Memory B cell (primary cell): ENCODE measurements at places on chromosomes 11 and 22.

- peak; percentile 46 for DNase-seq
Measured at GRCh38 chr11:2892215-2892966, 6.8 kb upstream of the CDKN1C start.

DNA sequence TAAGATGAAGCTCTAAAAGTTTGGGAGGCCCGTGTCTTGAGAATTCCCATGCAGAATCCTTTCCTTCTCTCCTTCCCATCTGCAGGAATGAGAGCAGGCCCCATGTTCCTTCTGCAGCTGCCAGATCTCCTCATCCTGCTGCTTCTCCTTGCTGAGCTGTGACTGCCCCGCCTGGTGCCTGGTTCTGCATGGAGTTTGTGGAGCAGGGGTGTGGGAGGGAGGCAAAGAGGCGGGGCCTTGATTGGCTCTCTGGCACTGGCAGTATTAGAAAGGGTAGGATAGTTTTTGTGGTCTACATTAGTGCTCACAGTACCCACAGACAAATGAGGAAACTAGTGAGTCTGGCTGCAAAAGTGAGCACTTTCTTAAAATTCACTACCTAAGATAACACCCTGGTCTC lies 91.1 kb upstream of the CLPB start:
- DNase-seq = no peak

DNA sequence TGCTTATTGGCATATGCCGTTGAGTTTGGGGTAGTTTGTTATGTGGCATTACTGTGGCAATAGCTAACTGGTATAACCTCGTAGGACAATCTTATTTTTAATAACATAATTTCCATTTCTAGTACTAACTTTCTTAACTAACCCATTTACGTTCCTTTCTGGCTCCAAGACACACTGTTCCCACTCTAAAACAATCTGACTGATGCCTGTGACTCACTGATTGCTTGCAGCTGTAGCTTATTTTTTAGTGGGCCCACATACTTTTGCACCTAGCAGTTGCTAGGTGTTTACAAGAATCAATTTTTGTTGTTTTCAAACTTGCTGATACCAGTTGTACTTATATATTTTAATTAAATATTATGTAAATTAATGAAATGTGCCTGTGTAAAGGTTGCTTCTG lies 52.2 kb downstream of the FAT3 start:
- no peak for DNase-seq

DNA sequence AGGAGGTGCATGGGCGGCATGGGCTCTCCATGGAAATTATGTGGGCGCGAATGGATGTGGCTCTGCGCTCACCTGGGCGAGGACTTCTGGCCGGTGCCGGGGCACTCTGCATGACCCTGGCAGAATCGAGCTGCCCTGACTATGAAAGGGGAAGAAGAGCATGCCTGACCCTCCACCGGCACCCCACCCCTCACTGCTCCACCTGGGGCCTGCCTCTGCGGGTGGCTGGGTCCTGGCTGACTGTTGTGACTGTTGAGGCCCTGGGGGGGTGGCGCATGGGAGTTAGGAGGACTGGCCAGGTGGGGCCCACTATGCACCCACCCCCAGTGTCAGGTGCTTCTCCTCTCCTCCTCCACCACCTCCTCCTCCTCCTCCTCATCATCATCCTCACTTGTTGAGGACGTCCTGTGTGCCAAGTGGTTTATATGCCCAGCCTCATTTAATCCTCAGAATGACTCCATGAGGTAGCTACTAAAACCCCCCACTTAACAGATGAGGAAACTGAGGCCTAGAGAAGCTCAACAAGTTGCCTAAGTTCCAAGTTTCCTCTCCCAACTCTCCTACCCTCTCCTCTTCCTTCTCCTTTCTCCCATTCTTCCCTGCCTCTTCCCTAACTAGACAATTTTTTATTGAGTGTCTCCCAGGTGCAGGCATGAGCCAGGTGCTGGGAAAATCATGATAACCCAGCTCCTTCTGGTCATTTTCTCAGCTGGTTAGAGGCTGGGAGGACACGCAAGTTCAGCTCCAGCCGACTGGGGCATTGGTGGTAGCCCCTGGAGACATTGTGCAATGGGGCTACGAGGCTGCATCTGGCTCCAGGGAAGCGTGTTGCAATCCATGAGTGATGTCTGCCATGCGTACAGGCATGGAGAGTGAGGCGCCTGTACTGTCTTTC lies 2.3 kb downstream of the MYEOV start:
- no peak for DNase-seq

GRCh38 chr11:128865490-128865889 lies 1.6 kb downstream of the KCNJ1 start:
- no peak for DNase-seq

DNA sequence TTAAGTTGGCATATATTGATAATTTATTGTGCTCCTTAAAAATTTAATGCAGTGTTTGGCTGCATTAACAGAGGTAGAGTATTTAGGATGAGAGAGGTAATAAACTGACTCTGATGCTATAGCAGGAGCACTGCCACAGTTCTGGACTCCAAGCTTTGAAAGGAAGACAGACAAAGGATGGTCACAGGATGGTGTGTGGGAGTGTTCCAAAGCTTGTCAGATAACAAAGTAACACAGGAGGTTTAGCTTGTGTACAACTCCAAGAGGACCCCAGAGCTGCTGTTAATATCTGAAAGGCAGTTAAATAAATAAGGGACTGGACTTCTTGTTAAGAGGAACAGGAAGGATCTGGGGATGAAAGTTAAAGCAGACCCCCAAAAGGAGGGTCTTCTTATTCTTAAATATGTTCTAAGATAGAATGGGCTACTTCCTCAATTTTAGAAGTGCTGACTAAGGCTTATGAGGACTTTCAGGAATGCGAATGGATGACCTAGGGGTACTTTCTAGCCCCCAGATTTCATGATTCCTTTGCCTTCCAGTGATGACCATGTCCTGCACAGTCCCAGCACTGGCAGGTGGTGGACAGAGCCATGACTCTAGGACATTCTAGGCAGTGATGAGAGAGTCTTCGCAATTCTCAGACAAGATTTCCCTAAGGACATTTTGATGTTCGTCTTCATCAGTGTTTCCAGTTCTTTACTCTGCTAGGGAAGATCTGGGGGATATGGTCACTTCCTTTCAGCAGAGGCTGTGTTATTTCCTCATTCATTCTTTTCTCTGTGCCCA lies 149.1 kb upstream of the RASSF10 start:
- no peak for DNase-seq

DNA sequence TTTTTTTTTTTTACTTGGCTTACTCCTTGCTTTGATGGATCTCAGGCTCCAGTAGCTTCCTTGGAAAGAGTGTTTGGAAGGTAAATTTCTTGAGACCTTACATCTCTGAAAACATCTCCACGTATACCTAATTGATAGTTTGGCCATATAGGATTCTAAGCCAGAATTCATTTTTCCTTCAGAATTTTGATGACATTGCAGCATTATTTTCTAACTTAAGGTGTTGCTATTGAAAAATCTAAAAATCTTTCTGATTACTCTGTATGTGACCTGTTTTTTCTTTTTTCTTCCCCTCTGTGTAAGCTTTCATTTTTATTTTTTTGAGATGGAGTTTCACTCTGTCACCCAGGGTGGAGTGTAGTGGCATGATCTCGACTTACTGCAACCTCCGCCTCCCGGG lies 23.1 kb upstream of the SPTBN2 start:
- no peak for DNase-seq

DNA sequence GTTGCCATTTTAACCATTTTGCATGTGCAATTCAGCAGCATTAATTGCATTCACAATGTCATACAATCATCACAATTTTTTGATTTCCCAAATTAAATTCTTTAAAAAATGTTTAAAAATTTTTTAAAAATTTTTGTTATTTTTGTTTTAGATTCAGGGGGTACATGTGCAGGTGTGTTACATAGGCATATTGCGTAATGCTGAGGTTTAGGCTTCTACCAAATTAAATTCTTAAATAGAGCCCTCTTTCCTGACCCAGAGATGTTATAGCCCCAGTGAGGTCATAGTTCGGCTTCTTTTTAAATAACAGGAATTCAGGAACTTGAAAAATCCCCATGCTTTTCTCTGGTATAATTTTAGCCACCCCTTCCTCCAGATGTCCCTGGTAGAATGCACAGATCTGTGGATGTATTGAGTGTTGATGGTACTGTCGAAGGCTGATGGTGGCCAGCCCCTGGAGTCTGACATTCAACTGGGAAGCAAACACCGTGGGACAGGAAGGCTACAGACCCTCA lies 11.3 kb upstream of the AMPD3 start:
- DNase-seq = no peak

DNA sequence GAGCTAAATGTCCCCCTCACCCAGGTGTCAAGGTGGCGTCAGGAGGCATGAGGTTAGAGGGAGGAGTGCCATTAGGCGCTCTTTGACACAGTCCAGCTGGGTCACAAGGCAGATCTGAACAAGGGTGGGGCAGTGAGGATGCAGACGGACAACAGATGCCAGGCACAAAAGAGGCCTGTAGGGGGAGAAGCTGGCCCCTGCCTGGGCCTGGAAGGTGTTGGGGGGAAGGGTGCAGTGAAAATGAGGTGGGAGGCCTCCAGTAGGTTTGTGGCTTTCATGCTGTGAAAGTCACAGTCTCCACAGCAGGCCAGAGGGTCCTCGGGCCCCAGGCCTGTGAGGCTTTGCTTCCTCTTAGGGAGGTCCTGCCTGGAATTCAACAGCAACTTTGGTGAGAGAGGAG lies 85.0 kb upstream of the PLET1 start:
- DNase-seq = no peak

DNA sequence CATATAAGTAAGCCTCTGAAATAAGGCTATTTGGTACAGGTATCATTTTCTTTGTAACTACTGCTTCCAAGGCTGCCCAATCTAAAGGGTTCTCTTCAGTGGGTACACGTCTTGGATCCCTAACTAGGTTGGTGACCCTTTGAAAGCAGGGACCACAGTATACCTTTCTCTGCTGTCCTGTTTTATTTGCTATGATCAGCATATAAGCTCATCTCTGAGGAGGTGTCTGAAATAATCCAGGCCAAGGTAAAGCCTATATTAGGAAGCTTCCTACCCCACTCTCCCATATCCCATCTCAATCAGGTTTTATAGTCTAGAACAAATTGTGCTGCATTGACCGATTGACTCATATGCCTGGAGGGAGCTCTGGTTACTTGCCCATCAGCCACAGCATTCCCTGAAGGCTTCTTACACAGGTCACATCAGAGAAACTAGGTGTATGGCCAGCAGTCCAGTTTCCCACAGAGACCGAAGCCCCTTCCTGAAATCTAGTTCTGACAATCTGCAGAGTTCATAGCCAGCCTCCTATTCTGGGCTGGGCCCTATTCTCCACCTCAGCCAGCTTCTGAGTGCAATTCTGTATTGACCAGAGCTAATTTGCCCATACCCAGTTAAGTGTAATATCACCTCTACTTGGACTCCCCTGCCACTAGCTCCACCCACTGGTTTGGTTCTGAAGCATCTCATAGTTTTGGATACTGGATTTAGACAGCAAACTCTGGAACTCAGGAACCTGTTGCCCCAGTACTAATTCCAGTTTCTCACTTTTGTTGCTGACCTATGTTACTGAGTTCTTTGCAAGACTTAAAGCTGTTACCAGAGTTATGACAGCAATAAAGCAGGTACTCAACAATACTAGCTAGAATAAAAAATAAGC lies 62.1 kb upstream of the ARHGAP20 start:
- no peak for DNase-seq

DNA sequence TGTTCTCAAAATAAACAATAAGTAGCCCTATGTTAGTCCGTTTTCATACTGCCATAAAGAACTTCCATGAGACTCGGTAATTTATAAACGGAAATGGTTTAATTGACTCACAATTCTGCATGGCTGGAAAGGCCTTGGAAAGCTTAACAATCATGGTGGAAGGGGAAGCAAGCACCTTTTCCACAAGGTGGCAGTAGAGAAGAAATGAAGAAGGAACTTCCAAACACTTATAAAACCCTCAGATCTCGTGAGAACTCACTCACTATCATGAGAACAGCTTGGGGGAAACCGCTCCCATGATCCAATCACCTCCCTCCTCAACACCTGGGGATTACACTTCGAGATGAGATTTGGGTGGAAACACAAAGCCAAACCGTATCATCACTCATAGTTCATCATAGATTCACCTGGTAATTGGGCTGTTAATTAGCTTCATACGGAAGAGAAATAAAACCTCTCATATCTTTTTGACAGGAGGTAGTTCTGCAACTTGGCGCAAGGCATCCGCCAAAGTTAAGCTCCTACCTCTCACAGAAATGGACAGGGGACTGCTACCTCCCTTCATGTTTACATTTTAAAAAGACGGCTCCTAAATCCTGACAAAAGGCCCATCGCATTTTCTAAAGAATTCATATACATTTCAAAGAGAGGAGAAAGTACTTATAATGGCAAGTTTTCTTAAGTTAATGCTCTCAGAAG lies 49.0 kb downstream of the MUC15 start:
- DNase-seq = no peak

GRCh38 chr11:12251666-12252560 lies 125.5 kb upstream of the PARVA start:
- no peak for DNase-seq
